ENCODE measurements at places on chromosomes 1 and 21. TPM values are rescaled to one million over a fixed set of nuclear protein-coding genes. Genes with fewer than 3 reads are reported as not detected.

Gene FALEC
- not detected for total RNA-seq

GRCh38 chr21:36927719-36928117 lies 38.8 kb downstream of the HLCS start:
- H3K27ac ChIP-seq = no peak overlapping the region
- H3K4me3 ChIP-seq = no peak overlapping the region

Gene SAMD13
- 1.8 TPM for total RNA-seq

GRCh38 chr1:176199707-176200106 lies 7.4 kb downstream of the COP1 start:
- no peak overlapping the region for H3K4me3 ChIP-seq
- H3K4me1 ChIP-seq = no peaks in the 10 kb centered on the region
- DNase-seq = no peak
- no peak overlapping the region for H3K27ac ChIP-seq

DNA sequence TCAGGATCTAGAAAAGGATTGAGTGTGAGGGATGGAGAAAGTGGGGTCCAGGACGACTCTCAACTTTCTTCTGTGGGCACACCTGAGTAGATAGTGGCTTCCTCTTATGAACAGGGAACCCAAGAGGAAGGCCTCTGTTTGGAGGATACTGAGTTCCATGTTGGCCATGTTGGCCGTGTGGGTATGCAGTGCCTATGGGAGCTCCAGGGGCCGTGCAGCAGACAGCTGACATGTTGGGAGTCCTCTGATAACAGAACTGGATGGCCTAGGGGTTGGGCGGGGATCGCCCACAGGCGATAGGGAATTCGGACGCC lies 43.0 kb downstream of the TMEM53 start:
- peak overlapping the region; percentile 96 for H3K27ac ChIP-seq
- no peaks in the 10 kb centered on the region for H3K27me3 ChIP-seq
- no peak for DNase-seq

GRCh38 chr21:45381036-45381787 lies 23.8 kb upstream of the COL18A1 start:
- DNase-seq = no peak
- H3K4me3 ChIP-seq = no peak overlapping the region
- no peaks in the 10 kb centered on the region for H3K27me3 ChIP-seq
- peaks cover 10% of the 10 kb centered on the region for H3K4me1 ChIP-seq
- H3K27ac ChIP-seq = no peak overlapping the region
- H3K36me3 ChIP-seq = no peaks in the 10 kb centered on the region

- DNase-seq = no peak
- no peak overlapping the region for H3K4me3 ChIP-seq
- no peaks in the 10 kb centered on the region for H3K36me3 ChIP-seq
- no peak overlapping the region for H3K27ac ChIP-seq
- H3K4me1 ChIP-seq = peaks cover 71% of the 10 kb centered on the region
Measured at GRCh38 chr1:21325231-21325718, 35.0 kb upstream of the ECE1 start.

GRCh38 chr1:154747740-154748404 lies 122.2 kb downstream of the KCNN3 start:
- peaks cover 3% of the 10 kb centered on the region for H3K4me1 ChIP-seq
- no peak for DNase-seq
- no peak overlapping the region for H3K27ac ChIP-seq
- no peak overlapping the region for H3K4me3 ChIP-seq
- H3K36me3 ChIP-seq = no peaks in the 10 kb centered on the region
- H3K27me3 ChIP-seq = no peaks in the 10 kb centered on the region

Gene GPR89A
- 26.8 TPM for total RNA-seq

GRCh38 chr1:119428991-119429390 lies 14.0 kb downstream of the HSD3B2 start:
- no peak overlapping the region for H3K27ac ChIP-seq
- no peak overlapping the region for H3K4me3 ChIP-seq
- no peaks in the 10 kb centered on the region for H3K4me1 ChIP-seq
- no peaks in the 10 kb centered on the region for H3K27me3 ChIP-seq

- no peaks in the 10 kb centered on the region for H3K4me1 ChIP-seq
- no peak overlapping the region for H3K27ac ChIP-seq
- no peaks in the 10 kb centered on the region for H3K27me3 ChIP-seq
- no peak for DNase-seq
- no peak overlapping the region for H3K4me3 ChIP-seq
Measured at GRCh38 chr1:86176226-86176625, 19.7 kb upstream of the COL24A1 start.

- H3K4me1 ChIP-seq = peaks cover 7% of the 10 kb centered on the region
- DNase-seq = no peak
- H3K36me3 ChIP-seq = no peaks in the 10 kb centered on the region
Measured at GRCh38 chr21:41064334-41064791, 103.6 kb upstream of the BACE2 start.

Gene SYCP1
- total RNA-seq = 0.44 TPM

Gene LCE1B
- total RNA-seq = not detected

Gene NBPF10
- total RNA-seq = 0.36 TPM

- no peak overlapping the region for H3K27ac ChIP-seq
- H3K36me3 ChIP-seq = peaks cover 2% of the 10 kb centered on the region
- H3K27me3 ChIP-seq = no peaks in the 10 kb centered on the region
Measured at GRCh38 chr1:21568809-21569385, 59.7 kb downstream of the ALPL start.

GRCh38 chr1:106027871-106028270 lies 1028.6 kb upstream of the PRMT6 start:
- H3K4me3 ChIP-seq = no peak overlapping the region
- no peaks in the 10 kb centered on the region for H3K4me1 ChIP-seq
- no peak for DNase-seq
- no peaks in the 10 kb centered on the region for H3K27me3 ChIP-seq

- no peaks in the 10 kb centered on the region for H3K27me3 ChIP-seq
- H3K4me3 ChIP-seq = no peak overlapping the region
- H3K36me3 ChIP-seq = peaks cover 26% of the 10 kb centered on the region
- H3K27ac ChIP-seq = no peak overlapping the region
- DNase-seq = no peak
Measured at GRCh38 chr21:46199436-46200373, 15.4 kb upstream of the SPATC1L start.

GRCh38 chr1:54604572-54605370 lies 18.6 kb downstream of the FAM151A start:
- no peak overlapping the region for H3K27ac ChIP-seq
- no peak overlapping the region for H3K4me3 ChIP-seq
- no peaks in the 10 kb centered on the region for H3K36me3 ChIP-seq
- DNase-seq = no peak
- H3K4me1 ChIP-seq = no peaks in the 10 kb centered on the region

Gene CLIC6
- 1.3 TPM for total RNA-seq

- H3K4me1 ChIP-seq = no peaks in the 10 kb centered on the region
- no peak for DNase-seq
- no peak overlapping the region for H3K4me3 ChIP-seq
- no peaks in the 10 kb centered on the region for H3K27me3 ChIP-seq
Measured at GRCh38 chr1:116824631-116825206, 70.5 kb downstream of the CD2 start.

Data from H1 (cell line).